ENCODE measurements at places on chromosomes 13 and 19. TPM values are rescaled to one million over a fixed set of nuclear protein-coding genes. Genes with fewer than 3 reads are reported as not detected.

The ZNF260 gene
- polyA plus RNA-seq: 15.3 TPM

GRCh38 chr19:46631481-46631880 is 4.5 kb downstream of the GNG8 start:
- DNase-seq: no peak

DNA sequence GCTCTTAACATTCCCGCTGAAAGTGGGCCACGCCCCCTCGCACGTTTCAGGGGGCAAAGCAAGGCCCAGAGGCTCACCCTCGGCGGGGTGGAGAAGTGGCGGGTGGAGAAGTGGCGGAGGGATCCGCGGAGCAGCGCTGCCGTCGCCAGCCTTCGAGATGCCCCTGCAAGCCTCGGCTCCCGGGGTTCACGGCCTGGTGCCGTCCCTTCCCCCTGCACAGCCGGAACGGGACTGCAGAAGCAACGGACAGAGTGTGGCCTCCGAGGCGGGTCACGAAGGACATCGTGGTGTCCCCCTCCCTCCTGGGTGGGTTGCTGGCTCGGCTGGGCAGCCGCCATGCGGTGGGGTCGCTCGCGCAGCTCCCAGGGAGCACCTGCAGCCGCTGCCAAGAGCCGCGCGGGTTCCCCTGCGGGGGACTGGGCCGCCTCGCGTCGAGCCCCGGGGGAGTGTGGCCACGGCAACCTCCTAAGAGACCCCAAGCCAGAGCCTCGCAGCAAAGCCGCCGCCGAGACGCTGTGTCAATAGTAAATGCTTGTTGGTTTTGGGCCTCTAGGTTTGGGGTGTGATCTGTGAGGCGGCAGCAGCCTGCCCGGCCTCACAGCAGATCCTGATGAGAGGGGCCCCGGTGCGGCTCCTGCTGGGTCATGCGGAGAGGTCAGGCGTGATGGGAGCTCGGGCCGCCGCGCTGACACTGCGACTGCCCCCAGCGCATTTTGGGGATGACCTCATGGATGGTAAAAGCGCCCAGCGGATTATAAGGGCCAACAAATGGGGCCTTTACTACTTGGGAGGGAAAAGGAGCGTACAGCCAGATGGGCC is 5.5 kb downstream of the TPGS1 start:
- no peak for DNase-seq

The ELSPBP1 gene
- polyA plus RNA-seq: not detected

DNA sequence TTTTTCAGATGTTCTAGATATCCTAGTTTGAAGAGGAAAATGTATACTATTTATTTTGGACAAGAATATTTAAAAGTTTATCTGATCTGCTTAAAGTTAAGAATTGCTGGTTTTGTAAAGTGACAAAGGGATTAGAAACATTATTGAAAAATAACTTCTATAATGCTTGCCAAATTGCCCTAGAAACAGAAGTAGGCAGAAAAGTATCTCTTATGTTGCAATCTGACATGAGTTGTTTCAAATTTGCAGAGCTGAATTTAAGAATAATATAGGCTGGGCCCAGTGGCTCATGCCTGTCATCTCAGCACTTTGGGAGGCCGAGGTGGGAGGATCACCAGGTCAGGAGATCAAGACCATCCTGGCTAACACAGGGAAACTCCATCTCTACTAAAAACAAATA is 777.1 kb downstream of the LIG4 start:
- no peak for DNase-seq

DNA sequence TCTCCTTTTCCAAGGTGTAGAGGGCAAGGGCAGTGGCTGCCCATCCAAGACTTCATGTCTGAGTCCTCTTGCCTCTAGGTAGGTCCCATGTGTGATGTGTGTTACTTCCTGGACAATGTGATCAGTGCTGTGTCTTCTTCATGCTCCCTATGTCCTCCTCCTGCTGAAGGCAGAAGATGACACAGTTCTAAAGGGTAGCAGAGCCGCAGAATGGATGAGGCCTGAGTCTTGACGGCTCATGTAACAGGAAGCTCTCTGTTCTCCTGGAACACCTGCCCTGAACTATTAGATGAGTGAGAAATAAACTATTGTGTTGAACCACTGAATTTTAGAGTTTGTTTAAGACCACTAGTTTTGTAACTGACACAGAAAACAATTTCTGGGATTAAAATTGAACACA is 165.9 kb downstream of the NDFIP2 start:
- no peak for DNase-seq

DNA sequence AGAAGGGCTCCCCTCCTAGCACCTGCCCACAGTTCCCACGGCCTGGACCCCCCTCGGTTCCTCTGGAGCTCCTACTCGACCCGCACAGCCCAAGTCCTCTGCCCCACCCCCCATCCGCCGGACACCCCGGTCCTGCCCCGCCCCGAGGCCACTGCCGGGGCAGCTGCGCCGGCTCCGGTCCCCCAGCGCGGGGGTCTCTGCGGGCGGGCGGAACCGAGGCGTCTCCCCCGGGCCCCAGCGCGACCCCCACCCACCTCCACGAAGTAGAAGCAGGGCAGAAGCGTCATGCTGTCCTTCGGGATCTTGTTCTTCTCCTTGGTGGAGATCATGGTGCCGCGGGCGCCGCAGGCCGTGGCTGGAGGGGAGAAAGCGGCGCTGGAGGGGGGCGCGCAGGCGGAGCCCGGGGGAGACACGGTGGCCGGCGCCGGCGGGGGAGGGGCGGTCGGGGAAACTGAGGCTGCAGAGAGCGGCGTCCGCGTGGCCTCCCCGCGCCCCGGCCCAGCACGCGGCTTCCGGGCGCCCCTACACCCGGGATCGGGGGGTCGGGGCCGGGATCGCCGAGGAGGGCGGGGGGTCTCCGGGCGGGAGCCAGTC is 427 bp downstream of the PLPPR3 start:
- DNase-seq: no peak

The MISP gene
- not detected for polyA plus RNA-seq

The RTBDN gene
- polyA plus RNA-seq: not detected

The CGB2 gene
- polyA plus RNA-seq: not detected

DNA sequence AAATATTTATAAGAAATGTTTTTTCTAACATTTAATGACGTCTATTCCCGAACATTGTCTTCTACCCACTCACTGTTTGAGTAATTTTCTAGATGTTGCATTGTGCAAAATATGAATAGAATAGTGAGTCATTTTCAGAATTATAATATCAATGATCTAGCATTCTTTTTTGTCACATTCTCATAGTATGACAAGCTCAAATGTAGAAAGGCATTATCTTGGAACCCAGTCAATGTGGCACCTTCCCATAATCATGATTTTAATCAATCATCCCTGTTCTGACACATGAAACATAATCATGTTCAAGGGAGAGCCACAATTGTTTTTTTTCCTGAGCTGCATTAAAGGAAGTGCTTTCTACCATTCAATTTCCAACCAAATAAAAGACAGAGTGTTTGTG is 265.8 kb downstream of the OXGR1 start:
- DNase-seq: no peak

The ZNF283 gene
- polyA plus RNA-seq: 3.7 TPM

The MAU2 gene
- 29.3 TPM for polyA plus RNA-seq

DNA sequence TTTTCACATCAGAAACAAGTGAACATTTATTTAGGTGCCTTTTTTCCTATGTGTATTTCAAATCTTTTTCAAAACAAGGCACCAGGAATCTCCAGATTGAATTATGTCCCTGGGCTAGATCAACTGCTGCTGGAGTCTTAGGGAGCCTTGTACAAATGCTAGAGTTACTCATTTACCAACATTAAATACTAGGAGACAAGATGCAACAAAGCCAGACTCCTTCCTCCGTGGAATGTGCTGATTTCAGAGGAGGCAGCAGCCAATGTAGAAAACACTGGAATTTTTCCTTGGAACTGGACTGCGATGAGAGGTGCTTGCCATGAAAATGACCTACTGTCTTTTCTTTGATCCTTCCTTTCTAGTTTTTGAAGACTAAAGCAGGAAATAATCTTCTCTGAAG is 1514.7 kb upstream of the MIR17HG start:
- DNase-seq: no peak

- no peak for DNase-seq
These were observed 94.3 kb upstream of the IRS2 start for GRCh38 chr13:109880371-109881346.
